ENCODE measurements at places on chromosomes 13 and 19. TPM values are rescaled to one million over a fixed set of nuclear protein-coding genes. Genes with fewer than 3 reads are reported as not detected.
A peak's percentile ranks its signal among the peaks of the same experiment; 100 is the strongest.

DNA sequence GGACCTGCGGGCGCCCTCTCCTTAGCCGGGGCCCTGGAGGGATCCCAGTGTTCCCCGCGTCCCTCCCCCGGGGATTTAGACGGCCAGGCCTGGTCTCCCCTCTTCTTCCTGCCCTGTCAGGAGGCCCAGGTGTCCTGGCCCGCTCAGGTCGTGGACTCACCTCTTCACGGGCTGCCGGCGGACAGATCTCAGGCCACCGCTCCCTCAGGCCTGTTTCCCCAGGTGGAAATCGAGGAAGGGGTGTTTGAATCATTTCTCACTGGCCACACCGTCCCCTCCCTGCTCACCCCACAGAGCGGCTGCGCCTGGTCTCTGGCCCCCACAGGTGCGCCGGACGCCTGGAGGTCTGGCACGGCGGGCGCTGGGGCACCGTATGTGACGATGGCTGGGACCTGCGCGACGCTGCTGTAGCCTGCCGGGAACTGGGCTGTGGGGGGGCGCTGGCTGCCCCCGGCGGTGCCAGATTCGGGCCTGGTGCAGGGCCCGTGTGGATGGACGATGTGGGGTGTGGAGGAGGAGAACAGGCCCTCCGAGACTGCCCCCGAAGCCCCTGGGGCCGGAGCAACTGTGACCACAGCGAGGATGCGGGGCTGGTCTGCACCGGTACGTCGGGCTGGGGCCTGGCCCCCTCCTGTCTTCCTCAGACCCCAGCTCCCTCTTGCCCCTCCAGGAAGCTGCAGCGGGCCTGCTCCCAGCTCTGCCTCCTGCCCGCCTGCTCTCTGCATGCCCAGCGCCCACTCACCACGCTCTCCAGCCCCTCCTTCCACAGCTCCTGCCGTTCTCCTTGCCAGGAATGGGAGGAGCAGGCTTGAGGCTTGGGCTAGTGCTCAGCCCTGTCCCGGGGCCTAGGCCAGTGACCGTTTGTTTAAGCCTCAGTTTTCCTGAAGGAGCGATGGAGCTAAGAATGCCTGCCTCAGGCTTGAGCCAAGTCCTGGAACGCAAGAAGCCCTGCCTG, 2.5 kb downstream of the SSC5D start:
- DNase-seq, result no peak

GRCh38 chr19:48777720-48778119, 22.4 kb downstream of the FGF21 start:
- no peak for DNase-seq

GRCh38 chr19:20162821-20163220, 4.2 kb upstream of the ZNF486 start:
- peak; percentile 62 for DNase-seq

DNA sequence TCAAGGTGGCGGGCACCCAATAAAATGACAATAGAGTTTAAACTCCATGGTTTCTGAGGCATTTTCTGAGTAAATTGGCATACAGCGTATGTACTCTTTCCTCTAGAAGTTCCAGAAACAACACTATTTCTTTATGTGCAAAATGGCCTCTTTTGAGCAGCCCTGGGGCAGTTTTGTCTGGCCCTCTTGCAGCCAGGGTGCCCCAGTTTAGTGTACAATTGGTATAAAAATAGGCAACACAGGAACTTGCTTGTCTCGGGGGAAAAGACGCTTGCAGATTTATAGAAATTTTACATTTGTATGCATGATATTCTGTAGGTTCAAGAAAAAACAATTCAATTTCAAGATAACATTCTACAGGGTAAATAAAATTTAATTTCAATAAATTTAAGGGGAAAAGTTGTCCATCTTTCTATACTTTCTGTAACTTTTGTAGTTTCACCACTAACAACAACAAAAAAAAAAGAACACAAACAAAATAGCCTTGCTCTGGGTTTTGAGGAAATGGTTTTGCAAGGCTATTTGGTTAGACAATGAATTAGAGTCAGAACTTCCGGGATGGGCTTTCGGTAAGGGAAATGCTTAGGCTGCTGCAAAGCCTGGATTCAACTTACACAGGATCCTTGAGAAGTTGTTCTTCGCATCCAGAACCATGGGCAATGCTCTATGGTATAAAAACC, 45.3 kb downstream of the LRCH1 start:
- no peak for DNase-seq

- no peak for DNase-seq
Measured at GRCh38 chr13:25738342-25739196, 313.2 kb downstream of the SHISA2 start.

DNA sequence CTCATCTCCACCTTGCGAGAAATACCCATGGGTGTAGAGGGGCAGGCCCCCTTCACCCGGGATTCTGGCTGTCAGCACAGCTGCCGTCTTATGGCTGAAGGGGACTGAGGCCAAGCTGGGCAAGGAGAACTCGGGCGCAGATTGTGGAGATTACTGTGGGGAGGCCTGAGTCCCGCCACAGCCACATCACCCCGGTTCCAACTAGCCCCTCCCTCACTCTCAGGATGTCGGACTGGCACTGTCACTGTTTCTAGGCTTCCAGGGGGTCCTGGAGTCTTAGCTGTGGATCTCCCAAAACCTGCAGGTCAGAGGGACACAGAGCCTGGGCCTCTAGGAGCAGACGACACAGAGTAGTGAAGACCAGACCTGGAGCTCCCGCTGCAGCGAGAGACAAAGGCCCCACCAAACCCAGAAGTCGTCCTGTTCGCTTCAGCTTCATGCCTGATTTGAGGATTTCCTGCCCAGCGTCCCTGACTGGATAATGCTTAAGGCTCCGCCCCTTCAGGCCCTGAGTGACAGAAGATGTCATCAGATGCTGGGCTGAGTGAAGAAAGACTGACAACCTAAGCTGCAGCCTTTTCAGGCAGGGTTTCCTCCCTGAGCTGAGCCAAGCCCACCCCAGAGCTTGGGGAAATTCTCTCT, 55.8 kb downstream of the ZNF93 start:
- DNase-seq, result no peak

- DNase-seq, result no peak
Measured at GRCh38 chr13:106302011-106302410, 233.5 kb downstream of the EFNB2 start.

GRCh38 chr13:79997244-79997643, 343.7 kb downstream of the SPRY2 start:
- no peak for DNase-seq

DNA sequence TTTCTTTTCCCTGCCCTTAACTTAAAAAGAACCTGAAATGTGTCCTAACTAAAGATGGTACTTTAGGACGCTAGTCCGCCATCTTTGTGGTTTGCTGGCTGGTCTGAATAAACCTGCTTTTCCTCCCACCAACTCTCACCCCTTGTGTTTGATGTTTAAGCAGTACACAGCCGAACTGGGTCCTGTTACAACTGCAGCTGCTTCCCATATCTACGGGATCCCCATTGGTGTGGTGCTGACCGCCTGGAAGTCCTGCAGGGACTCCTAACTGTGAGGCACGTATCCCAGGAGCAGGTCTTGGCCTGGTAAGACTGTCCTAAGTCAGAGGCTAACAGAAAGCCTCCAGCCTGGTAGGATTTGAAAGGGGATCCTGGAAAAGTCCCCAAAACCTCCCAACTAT, 40.9 kb upstream of the VSTM2B start:
- DNase-seq, result no peak

DNA sequence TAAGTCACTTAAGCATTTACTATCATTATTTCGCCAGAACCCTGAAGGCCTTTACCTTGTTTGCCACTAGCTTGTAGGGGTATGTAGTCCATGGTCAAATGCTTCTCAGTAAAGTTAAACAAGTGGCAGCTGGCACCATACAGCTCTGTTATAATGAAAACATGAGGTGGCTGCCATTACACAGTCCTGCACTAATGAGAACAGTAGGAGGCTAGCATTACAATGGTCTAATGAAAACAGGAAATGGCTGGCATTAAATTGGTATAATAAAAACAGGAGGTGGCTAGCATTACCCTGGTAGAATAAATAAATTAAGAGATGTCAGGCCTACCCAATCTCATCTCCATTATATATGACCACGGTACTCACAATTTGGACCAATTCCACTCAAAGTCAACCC, 107.5 kb downstream of the PCDH17 start:
- DNase-seq, result no peak

DNA sequence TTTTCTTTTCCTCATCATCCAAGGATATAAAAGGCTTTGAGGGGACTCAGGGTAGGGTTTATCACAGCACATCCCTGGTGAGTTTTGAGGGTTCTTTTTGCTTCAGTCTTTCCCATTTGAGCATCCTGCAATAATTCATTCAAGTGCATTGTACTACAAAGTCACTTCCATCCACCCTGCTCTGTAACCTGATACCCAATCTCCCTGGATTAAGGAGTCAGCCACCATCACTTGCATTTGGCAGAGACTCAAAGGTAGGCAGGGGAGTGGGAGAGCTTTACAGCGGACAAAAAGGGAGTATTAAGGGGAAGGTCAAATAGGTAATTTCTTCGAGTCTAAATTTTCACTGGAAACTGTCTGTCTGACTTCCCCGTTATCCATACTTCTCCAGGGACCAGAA, 216.1 kb upstream of the TMTC4 start:
- DNase-seq, result no peak

DNA sequence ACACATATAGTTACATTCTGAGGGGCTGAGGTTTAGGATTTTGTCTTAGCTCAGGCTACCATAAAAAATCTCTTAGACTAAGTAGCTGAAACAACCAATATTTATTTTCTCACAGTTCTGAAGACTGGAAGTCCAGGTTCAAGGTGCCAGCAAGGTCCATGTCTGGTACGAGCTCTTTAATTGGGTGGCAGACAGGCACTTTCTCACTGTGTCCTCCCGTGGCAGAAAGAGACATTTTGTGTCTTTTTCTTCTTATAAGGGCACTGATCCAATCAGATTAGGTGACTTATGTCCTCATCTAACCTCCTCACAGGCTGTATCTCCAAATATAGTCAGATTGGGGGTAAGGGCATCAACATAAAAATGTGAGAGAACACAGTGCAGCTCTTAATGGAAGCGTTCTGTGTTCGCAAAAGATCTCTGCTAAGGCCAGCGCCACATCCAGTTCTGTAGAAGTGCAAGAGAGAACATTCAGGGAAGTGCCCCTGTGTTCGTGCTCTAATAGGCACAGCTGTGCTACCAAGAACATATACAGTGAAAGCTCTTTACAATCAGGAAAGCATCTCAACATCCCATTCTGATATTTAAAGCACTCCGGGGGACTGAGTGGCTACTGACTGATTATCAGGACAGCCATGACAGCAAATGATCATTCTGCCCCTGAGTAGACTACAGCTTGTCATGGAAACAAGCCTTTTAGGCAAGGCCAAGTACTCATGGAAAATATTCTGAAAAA, 819.2 kb downstream of the LIG4 start:
- no peak for DNase-seq

DNA sequence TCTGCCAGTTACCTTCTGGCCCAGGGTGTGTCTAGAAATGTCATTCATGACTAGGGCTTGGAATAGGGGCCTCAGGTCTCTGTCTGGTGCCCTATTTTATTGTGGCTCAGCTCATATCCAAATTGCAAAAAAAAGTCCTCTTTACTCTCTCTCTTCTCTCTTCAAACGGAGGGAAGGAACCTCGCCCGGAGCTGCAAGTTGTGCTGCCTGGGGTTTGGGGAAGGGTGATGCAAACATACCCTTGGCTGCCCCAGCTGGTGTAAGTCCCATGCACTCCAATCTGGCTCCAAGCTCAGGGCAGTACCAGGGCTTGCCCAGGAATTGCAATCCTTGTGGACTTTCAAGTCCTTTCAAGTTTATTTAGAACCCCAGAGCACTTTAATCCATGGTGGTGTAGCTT, 549.6 kb downstream of the PCDH17 start:
- DNase-seq, result no peak

DNA sequence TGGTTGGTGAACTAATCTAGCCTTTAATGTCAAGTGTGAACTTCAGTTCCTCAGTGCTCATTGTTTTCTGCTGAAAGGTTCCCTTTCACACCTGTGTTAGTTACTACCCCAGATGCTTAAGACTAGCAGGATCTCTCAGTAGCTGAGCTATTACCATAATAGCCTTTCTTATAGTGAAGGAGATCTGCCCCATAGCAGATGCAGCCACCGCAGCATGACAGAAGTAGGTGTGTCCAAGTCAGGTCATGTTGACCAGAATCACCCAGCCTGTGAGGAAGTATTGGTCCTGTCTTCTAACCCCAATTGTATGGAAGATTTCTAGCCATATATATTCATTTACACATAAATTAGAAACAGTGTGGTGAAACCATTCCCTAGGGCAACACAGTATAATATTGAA, 37.3 kb downstream of the ZAR1L start:
- DNase-seq, result no peak

- no peak for DNase-seq
Measured at GRCh38 chr13:49084961-49085360, 109.2 kb downstream of the FNDC3A start.

- DNase-seq, result peak; percentile 67
Measured at GRCh38 chr19:43777163-43777695, 3.5 kb downstream of the KCNN4 start.

GRCh38 chr13:40596484-40596883, 70.0 kb downstream of the FOXO1 start:
- DNase-seq, result no peak

DNA sequence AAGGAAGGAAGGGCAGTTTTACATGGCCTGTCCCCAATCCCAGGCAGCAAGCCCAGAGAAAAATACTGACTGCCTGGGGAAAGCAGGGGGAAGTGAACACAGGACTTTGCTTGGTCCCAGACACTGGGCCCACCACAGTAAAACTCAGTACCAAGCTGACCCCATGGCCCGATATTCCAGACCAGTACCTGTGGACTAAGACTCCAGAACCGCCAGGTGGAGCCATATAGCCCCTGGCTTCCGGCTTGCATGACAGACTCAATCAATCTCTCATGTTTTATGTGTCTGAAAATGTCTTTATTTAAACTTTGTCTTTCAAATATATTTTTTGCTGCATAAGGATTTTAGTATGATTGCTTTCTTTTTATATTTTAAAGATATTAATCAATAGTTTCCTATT, 767.9 kb upstream of the SLITRK6 start:
- no peak for DNase-seq

GRCh38 chr13:19088416-19088815, 93.2 kb downstream of the TUBA3C start:
- DNase-seq, result no peak

- no peak for DNase-seq
Measured at GRCh38 chr13:99652141-99652540, 150.9 kb downstream of the TM9SF2 start.

Gene GPATCH1
- total RNA-seq, result 4.6 TPM

Gene WDR88
- total RNA-seq, result not detected

Gene SWSAP1
- total RNA-seq, result 2.7 TPM

Gene MAP4K1
- total RNA-seq, result 185 TPM

Gene S1PR2
- total RNA-seq, result 14.6 TPM

Gene POU2F2
- total RNA-seq, result 19.9 TPM

Gene SMIM17
- total RNA-seq, result not detected

Gene ZNF69
- total RNA-seq, result 3.5 TPM

Gene SHISA2
- 0.52 TPM for total RNA-seq

Gene CCDC169
- total RNA-seq, result not detected

Gene LYPD3
- total RNA-seq, result 37.3 TPM

Gene CD209
- total RNA-seq, result not detected

Gene SRRM5
- 0.56 TPM for total RNA-seq

Gene SHANK1
- not detected for total RNA-seq

Gene GGN
- total RNA-seq, result 0.19 TPM

Gene TEX29
- total RNA-seq, result 0.52 TPM

Gene KIR3DL2
- 1.6 TPM for total RNA-seq

Gene CYP2A7
- not detected for total RNA-seq

Gene KLK4
- not detected for total RNA-seq
